ENCODE measurements at places on chromosomes 16 and 17.

GRCh38 chr17:45240905-45241327, 19.2 kb downstream of the FMNL1 start:
- DNase-seq: no peak

GRCh38 chr16:66961065-66961744, at the start of gene CES3:
TSS of gene CES3 (plus strand) at chr16:66961266. CDS start at chr16:66961308, 42 bp downstream.
- peak; percentile 79 for DNase-seq

GRCh38 chr16:87165151-87165550, 152.0 kb downstream of the C16orf95 start:
- no peak for DNase-seq

DNA sequence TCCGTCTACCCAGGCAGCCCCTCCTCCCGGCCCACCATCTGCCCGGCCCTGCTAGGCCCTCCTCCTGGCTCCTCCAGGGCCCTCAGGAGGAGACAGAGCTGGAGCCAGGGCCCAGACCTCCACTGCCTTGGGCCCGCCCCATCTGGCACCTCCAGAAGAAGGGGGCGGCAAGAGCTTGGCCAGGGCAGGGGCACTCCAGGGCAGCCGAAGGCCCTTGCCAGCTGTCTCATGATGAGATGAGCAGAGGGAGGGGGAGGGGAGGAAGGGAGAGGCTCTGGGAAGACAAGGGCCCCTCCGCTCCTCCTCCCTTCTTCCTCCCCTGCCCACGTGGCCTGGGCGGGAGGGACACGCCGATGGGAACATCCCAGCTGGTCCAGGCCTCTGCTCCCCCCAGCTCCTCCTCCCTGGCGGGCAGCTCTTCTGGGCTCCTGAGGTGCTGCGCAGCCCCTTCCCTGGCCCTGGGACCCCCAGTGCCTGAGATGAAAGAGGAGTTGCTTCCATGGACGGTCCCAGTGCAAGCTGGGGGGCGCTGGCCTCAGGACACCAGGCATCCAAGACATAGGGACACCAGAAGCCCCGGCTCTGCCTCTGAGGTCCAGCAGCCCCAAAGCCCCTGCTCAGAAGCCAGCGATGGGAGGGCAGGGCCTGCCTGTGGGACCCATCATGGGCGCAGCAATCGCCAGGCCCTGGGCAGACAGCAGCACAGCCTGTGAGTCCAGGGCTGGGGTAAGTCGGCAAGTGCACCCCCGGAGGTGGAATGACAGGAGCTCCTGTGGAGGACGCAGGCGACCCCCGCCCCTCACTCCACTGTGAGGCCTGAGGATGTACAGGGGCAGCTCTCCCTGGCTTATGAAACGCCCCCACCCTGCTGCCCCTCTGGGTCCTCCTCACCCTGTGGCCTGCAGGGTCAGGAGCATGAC, 23.6 kb upstream of the ENPP7 start:
- no peak for DNase-seq

DNA sequence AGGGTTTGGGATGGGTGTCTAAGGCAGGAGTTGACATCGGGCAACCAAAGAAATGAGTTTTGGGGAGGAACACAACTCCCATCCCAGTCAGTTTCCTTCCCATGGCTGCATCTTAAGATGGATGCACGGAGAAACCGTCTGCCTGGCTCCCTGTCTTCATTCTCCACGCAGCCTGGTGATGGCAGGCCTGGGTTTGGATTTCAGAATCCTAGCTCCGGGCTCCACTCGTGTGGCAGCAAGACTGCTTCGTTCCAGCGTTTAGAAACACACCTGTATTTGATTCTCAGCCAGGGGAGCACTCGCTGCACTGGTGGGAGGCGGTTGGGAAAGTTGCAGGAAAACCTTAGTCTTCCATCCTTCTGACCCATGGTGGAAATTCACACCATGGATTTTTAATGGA, 141.1 kb downstream of the RAB11FIP4 start:
- no peak for DNase-seq

DNA sequence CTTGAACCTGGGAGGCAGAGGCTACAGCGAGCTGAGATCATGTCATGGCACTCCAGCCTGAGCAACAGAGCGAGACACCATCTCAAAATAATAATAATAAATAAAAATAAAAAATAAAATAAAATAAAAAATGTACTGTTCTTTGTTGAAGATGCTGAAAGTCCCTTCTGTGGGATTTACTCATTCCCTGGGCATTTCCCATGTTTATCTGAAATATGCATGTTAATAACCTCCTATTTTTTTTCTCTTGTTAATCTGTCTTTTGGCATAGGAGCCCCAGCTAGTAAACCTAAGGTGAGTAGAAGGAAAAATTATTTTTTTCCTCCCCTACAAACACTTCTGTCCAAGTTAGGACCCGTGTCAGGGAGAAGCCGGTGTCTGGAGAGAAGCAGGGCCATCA, 34.4 kb downstream of the TMEM92 start:
- DNase-seq: no peak
